ENCODE measurements at places on chromosomes 3 and 15.
A peak's percentile ranks its signal among the peaks of the same experiment; 100 is the strongest.

GRCh38 chr3:48507256-48508061 lies 3.5 kb upstream of the SHISA5 start:
- DNase-seq, result peak; percentile 47

- no peak for DNase-seq
These were observed 804 bp upstream of the BRPF1 start for GRCh38 chr3:9730657-9731205.

DNA sequence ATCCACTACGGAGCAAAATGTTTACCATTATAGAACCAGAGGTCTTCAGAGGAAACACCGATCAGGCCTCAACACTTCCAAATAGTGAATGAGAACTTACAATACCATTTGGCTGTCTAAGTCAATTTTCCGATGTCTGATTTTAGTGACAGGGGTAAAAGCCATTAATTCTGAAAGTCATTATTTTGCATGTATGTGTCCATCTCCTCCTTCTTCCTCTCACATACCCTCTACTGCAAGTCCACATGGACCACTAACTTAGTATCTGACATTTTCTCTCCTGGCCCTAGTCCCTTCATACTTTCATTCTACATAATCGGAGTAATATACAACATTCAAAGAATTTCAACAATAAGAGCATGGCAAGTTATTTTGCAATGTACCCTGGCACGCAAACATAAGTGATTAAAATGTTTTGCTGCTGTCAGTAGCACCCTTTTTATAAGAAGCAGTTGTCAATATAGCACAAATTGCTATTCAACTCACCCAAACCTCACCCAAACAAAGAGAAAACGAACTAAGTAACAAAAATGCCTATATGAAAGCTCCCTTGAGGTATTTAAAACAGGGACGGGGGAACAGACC lies 1.9 kb downstream of the TOP2B start:
- no peak for DNase-seq

- DNase-seq, result no peak
These were observed 88.7 kb upstream of the IQSEC1 start for GRCh38 chr3:13161771-13162535.

GRCh38 chr3:110067527-110067926 lies 730.2 kb upstream of the DPPA4 start:
- DNase-seq, result no peak
